ENCODE measurements at places on chromosomes 3 and 15. TPM values are rescaled to one million over a fixed set of nuclear protein-coding genes. Genes with fewer than 3 reads are reported as not detected.

Gene NANOGP8
- not detected for total RNA-seq

Gene ATP13A5
- total RNA-seq, result not detected

Gene MB21D2
- total RNA-seq, result 6.7 TPM

Gene NR2F2
- total RNA-seq, result 23.6 TPM

Gene BCHE
- 1.1 TPM for total RNA-seq

Gene TMEM266
- 0.05 TPM for total RNA-seq

Gene ACTRT3
- 3.2 TPM for total RNA-seq

Gene HRG
- total RNA-seq, result not detected

Gene SLC2A2
- not detected for total RNA-seq

Gene MCTP2
- total RNA-seq, result not detected

Gene GXYLT2
- 1.5 TPM for total RNA-seq

Gene SOX2
- total RNA-seq, result 0.88 TPM

Gene TLR9
- total RNA-seq, result not detected

Gene TNFAIP8L3
- total RNA-seq, result 4.4 TPM

Gene SAMD7
- not detected for total RNA-seq

Gene CATSPER2
- total RNA-seq, result 0.36 TPM

Gene PARP15
- total RNA-seq, result not detected

Gene PRR20G
- not detected for total RNA-seq

Gene CYP1A1
- 3.1 TPM for total RNA-seq

Gene SNTN
- not detected for total RNA-seq

Gene FBN1
- 9.3 TPM for total RNA-seq

Gene POMGNT2
- total RNA-seq, result 7.7 TPM

Gene SKOR1
- 0.03 TPM for total RNA-seq

Gene C3orf80
- total RNA-seq, result 1.8 TPM

Gene PIERCE2
- total RNA-seq, result 4.1 TPM

Gene STRIT1
- not detected for total RNA-seq

Gene CNTN3
- total RNA-seq, result not detected

Gene LRTM1
- total RNA-seq, result not detected

Gene PPP1R14D
- total RNA-seq, result 0.28 TPM

Gene HEXA
- total RNA-seq, result 151 TPM

Gene CD276
- total RNA-seq, result 71.9 TPM

Gene EXD1
- total RNA-seq, result not detected

Gene GCHFR
- total RNA-seq, result 8.1 TPM

Gene VGLL3
- total RNA-seq, result 8.5 TPM

Gene EPHA6
- 0.11 TPM for total RNA-seq

Gene LRRIQ4
- total RNA-seq, result not detected

Gene FOXL2NB
- total RNA-seq, result 1.4 TPM

Gene SV2B
- total RNA-seq, result 0.03 TPM

Gene DUOXA2
- not detected for total RNA-seq

Gene GABRR3
- total RNA-seq, result not detected

Gene CPLX3
- total RNA-seq, result not detected

Gene HTR3C
- total RNA-seq, result not detected

All from A549 treated with DMSO at 1 μM for 4 hours (cell line).